Right ventricle myocardium inferior (tissue), 1 donor: ENCODE measurements at places on chromosomes 7 and 10.

- DNase-seq = no peak
Measured at GRCh38 chr10:105797234-105797890, 1156.3 kb downstream of the SORCS3 start.

DNA sequence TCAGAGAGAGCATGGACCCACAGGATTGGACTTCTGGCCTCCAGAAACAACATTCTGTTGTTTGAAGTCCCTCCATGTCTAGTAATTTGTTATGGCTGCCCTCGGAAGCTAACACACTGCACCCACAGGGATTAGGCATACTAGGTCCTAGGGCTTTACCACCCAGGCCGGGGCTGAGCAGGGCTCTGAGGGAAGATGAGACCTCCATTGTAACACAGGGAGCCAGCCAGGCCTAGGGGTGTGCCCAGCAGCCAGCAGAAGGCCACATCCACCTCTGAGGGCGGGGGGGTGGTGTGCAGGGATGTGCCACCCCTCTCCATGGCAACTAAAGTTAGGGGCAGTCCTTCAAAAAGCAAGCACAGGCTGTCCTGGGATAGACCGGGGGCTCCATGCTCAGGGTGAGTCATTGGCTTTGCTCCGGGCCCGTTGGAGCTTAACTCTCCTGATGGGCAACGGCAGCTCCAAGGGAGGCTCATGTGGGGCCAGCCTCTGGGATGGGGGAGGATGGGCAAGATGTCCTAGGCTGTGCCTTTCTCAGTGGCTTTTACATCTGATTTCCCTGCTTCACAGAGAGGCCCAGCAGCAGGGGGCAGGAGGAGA is 96.6 kb upstream of the GPR26 start:
- DNase-seq = no peak

DNA sequence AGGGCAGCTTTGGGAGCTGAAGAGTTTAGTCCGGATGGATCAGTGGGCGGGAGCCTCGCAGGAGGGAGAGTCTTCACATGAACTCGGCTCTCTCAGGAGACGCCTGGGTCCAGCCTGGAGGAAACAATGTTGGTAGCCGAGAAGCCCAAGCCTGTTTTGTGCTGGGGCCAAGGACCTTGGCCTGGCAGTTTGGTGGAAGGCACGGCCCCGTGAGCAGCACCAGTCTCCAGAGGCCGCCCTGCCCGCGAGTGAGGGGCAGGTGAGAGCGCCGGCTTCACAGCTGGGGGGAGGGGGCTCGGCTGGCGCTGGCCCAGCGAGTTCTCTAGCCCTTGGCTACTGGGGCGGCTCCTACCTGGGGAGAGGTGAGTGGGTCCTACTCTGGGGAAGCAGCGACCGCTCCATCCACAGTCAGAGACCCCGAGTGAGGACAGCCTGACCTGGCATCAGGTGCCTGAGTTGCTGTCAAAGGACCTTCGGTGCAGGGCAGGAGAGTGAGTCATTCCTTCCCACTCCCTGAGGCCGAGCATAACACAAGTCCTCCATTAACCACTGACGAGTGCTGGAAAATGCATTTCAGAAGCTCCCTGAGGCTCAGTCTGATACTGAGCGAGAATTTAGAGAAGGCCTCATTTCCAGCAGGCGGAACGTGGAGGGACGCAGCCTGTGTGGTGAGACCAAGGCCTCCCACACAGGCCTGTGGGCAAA is 89.3 kb upstream of the DIP2C start:
- DNase-seq = peak; percentile 53

GRCh38 chr10:35822316-35822715 is 180.2 kb upstream of the FZD8 start:
- DNase-seq = peak; percentile 90

DNA sequence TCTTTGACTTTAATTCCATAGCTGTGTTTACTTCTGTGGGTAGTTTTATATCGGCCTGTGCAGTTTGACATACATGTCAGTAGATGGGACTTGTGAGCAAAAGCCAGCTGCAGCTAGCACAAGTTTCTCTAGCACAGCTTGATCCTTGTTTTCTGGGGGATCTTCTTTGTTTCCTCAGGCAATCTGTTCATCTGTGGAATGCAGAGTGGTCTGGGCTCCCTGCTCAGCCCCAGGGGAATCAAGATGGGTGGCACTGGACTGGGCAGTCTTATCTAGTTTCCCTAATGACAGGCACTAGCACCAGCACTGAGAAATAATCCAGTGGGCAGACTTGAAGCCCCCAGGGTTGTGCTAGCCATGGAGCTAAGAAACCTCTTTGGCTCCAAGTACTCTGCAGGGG is 40.8 kb downstream of the CYP2C19 start:
- no peak for DNase-seq

DNA sequence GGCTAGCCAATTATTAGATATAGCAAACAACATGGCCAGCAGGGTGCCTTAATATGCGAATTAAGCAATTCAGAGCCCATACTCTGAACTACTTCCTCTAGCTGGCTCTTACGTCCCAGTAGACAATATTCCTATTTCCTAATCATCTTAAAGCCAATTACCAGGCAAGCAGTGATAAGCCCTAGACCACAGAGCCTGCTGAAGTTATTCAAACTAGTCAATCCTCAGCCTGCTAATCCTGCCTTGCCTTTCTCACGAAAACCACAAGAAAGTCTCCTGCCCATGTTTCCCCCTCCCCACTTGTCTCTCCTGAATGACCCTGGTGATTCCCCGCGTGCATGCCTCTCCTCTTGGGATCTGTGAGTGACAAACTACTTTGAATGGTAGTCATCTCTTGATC is 86.8 kb upstream of the CACNA2D1 start:
- DNase-seq = no peak

GRCh38 chr7:148031811-148032210 is 558.8 kb upstream of the C7orf33 start:
- DNase-seq = no peak

DNA sequence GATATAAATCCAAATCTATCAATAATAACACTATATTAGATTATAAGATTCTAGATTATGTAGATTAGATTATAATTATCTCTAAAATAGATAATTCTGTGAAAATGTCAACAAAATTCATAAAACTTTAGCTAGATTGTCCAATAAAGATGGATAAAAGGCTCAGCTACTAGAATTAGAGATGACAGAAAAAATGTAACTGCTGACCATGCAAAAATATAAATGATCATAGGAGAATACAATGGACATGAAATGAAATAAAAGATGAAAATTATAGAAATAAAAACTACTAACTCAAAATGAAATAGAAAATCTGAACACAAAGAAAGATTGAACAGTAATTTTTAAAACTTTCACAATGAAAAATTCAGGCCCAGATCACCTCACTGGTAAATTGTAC is 1332.1 kb upstream of the CELF2 start:
- no peak for DNase-seq

GRCh38 chr10:51273574-51273973 is 199.3 kb downstream of the PRKG1 start:
- DNase-seq = no peak

DNA sequence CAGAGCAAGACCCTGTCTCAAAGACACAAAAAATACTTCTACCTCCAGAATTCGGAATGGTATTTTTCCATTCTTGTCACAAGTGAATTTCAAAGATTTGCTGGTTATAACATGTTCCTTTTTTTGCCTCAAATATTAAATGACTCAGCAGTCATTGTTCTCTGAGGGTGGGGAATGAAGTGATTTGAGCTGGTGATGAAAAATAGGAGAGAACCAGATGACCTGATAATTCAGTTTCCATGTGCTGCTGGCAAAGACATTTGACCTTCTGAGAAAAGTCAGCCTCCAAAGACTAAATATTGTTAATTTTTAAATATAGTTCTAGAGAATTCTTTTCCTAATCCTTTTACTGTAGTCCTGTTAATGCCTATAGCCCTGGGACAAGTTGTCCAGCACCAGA is 78.9 kb downstream of the CACNB2 start:
- no peak for DNase-seq

DNA sequence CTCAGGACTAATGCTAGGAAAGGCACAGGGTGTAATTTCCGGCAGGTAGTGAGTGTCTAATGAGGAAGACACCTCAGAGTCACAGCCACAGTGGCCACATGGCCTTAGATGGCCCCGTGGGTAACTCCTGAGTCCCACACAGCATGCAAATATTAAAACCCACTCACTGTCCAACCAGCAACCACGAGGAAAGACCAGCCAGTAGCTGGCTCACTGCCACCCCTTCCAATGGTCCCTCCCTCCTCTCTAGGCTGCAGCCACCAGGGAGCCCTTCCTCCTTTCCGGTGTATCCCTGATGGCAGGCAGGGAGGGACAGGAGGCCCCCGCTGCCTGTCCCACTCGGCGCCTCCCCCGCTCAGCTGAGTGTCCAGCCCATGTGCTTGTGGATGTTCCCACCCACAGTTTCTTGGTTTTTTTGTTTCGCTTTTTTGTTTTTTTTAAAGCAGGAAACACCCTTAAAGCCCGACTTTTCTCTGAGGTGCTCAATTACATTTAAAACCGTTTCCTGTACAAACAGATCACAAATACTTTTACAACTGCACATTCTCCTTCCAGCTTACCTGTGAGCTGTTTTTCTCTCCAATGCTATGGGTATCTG is 9.2 kb downstream of the BNIP3 start:
- DNase-seq = peak; percentile 81

GRCh38 chr10:28036587-28036986 is 37.7 kb upstream of the ODAD2 start:
- no peak for DNase-seq

DNA sequence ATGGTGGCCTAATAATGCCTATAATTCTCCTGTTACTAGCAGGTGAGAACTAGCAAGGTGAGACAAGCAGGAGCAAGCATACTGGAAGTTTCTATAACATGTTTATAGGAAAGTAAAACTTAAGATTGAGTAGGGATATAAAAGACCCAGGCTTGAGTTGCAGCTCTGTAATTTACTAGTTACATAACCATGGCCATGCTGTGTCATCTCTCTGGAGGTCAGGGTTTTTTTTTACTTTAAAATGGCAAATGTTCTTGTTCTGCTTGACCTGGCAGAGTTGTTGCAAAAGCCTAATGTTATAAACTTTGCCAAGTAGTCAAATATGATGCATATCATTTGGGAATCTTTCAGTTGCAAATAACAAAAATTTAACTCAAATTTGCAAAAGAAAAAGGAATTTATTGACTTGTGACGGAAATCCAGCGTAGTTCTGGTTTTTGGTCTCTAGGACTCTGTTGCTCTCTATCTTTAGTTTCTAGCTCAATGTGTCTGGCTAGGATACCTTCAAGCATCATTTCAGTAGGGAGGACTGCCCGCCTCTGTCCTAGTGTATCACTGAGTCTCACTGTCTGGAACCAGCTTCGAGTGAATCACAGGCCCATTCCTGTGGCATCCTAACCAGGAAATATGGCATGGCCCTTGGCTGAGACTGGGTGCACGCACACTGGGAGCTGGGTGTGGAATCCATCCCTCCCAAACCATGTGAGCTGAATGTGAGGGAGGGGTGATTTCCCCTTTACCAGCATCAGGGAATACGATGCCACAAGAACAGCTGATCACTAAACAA is 67.9 kb downstream of the ADAM22 start:
- DNase-seq = no peak

GRCh38 chr10:1567152-1567551 is 170.2 kb downstream of the ADARB2 start:
- no peak for DNase-seq

DNA sequence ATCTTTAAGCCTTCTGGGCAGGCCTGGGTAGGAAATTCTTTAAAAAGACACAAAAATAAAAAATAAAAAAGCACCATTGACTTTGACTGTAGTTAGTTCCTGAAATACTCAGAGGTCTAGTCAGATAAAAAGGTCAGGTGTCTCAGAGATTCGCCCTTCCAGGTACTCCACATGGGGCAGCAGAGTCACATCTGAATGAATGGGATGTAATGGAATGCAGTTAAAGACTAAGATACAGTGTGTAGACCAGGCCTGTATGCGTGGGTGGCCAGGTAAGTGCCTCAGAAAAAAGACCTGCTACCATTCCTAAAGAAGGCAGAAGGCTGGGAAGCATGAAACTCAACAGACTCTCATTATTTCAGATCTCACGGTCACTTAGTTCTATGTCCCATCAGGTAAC is 68.6 kb upstream of the SEM1 start:
- no peak for DNase-seq
